Camera-type eye (tissue), 1 donor: ENCODE measurements at places on chromosomes 3 and 15. TPM values are rescaled to one million over a fixed set of nuclear protein-coding genes. Genes with fewer than 3 reads are reported as not detected.

CCDC80 gene
- 43.5 TPM for total RNA-seq

CDCP1 gene
- total RNA-seq: 2.2 TPM

C2CD4B gene
- total RNA-seq: 5.7 TPM

ETV5 gene
- total RNA-seq: 42.2 TPM

OR5K1 gene
- not detected for total RNA-seq

EFHB gene
- 1.8 TPM for total RNA-seq

NTRK3 gene
- 14.6 TPM for total RNA-seq

CADM2 gene
- total RNA-seq: 137 TPM

GRIP2 gene
- 9.1 TPM for total RNA-seq

CHST2 gene
- 43.7 TPM for total RNA-seq

TEX55 gene
- not detected for total RNA-seq

CATSPER2 gene
- 5.7 TPM for total RNA-seq

ESYT3 gene
- 3.6 TPM for total RNA-seq

XCR1 gene
- total RNA-seq: not detected

PCSK6 gene
- 48.1 TPM for total RNA-seq

FBXO40 gene
- total RNA-seq: 0.22 TPM

CD47 gene
- 180 TPM for total RNA-seq

TASOR gene
- 192 TPM for total RNA-seq

PDZRN3 gene
- total RNA-seq: 72.3 TPM

SI gene
- not detected for total RNA-seq

GOLGA6L24 gene
- not detected for total RNA-seq

RETNLB gene
- not detected for total RNA-seq

LTK gene
- 2.3 TPM for total RNA-seq

RSL24D1 gene
- 81.0 TPM for total RNA-seq

CASR gene
- total RNA-seq: 0.05 TPM

GOLGA8G gene
- total RNA-seq: not detected

CIB1 gene
- 8.6 TPM for total RNA-seq

CP gene
- total RNA-seq: 47.8 TPM

HIGD2B gene
- not detected for total RNA-seq
